ENCODE measurements at places on chromosomes 2 and 18. TPM values are rescaled to one million over a fixed set of nuclear protein-coding genes. Genes with fewer than 3 reads are reported as not detected.

The TTR gene
- total RNA-seq: 410 TPM

The C2orf66 gene
- 0.69 TPM for total RNA-seq

The C1GALT1C1L gene
- 0.92 TPM for total RNA-seq

The LCLAT1 gene
- total RNA-seq: 31.6 TPM

The RAX gene
- total RNA-seq: 0.23 TPM

The DNPEP gene
- 21.0 TPM for total RNA-seq

The CFAP65 gene
- total RNA-seq: 2.3 TPM

The FOXI3 gene
- not detected for total RNA-seq

The NEU2 gene
- not detected for total RNA-seq

The TDRD15 gene
- total RNA-seq: under 0.01 TPM

The POTEI gene
- total RNA-seq: 1.2 TPM

The IHH gene
- 0.69 TPM for total RNA-seq

The CDK15 gene
- total RNA-seq: 0.92 TPM

The LYPD6 gene
- total RNA-seq: 20.5 TPM

The TUBA3D gene
- total RNA-seq: not detected

The APOB gene
- total RNA-seq: 0.69 TPM

The LOXL3 gene
- total RNA-seq: 6.7 TPM

The METTL4 gene
- 18.7 TPM for total RNA-seq

The CD8A gene
- total RNA-seq: 1.6 TPM

The SRD5A2 gene
- 0.23 TPM for total RNA-seq

The KCMF1 gene
- 42.0 TPM for total RNA-seq

The ADAM23 gene
- total RNA-seq: 44.1 TPM

The CPO gene
- total RNA-seq: not detected

The KLHL14 gene
- total RNA-seq: 2.1 TPM

The LRATD1 gene
- total RNA-seq: 63.2 TPM

The CLIP4 gene
- 38.8 TPM for total RNA-seq

The BIN1 gene
- 69.2 TPM for total RNA-seq

The EML6 gene
- total RNA-seq: 24.0 TPM

The RFTN2 gene
- total RNA-seq: 52.6 TPM

The IL18RAP gene
- total RNA-seq: not detected

The CNGA3 gene
- 6.0 TPM for total RNA-seq

The GCA gene
- total RNA-seq: 28.1 TPM

The TXNDC9 gene
- total RNA-seq: 56.1 TPM

Data from diencephalon (tissue), 1 donor.